ENCODE measurements at places on chromosomes 2 and 18.

DNA sequence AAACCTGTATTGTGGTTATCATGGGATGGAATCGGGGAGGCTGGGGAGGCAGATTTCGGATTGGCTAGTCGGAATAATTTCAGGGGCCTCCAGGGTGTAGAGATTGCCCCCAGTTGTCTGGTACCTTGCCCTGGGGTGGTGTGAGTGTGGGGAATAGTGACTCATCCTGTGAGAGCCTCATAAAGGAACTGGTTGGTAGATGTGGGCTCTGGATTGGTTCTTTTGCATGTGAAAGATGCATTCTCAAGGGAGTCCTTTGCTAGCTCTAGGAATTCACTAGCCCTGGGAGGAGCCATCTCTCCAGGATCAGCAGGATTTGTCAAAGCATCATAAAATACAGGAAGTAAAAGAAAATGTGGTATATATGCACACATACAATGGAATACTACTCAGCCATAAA is 331.6 kb downstream of the SETBP1 start:
- DNase-seq, result no peak

DNA sequence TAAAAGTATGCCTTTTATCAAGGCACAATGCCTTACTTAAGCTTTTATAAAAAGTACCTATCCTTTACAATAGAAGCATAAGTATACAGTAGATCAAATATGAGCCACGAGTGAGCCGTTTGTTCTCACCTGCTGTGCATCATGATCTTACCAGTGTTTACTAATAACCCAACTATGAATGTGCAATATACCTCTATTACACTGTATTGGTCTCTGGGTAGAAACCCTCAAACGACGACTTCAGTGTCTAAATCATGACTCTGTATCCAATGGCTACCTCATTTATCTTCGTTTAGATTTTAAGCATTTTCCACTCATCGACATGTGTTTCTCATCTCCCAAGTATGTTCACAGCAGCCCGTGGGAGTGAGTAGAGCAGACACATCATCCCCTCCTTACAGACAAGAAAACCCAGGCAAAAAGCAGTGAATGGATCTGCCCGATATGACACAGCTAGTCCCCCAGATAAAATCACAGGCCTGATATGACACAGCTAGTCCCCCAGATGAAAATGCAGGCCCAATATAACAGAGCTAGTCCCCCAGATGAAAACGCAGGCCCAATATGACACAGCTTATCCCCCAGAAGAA is 279.8 kb downstream of the TNS1 start:
- no peak for DNase-seq

DNA sequence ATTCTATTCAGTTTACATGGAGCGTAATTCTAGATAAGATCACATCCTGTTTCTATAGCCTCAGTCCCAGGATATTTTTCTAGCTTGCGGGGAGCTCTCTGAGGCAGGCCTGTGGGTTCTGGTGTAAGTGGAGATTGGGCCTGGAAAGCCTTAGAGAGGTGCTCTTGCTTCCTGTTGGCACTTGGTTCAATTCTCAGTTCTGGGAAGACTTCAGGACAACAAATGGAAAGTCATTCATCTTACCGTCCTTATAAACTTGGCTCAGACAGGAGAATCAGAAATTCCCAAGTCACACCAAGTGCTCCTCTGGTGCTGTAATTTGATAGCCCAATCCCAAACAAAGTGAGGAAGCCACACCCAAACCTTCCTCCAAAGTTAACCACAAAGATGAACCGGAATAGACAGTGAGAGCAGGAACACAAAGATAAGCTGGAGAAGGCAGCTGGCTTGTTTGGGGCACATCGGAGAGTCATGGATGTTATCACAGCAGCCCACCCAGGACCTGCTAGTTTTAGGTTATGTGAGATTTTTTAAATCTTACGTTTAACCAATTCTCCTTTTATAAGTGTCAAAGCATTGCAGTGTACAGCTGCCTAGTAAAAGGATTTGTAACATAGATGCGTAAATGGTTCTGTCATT is 144.3 kb upstream of the MAP3K20 start:
- DNase-seq, result no peak

DNA sequence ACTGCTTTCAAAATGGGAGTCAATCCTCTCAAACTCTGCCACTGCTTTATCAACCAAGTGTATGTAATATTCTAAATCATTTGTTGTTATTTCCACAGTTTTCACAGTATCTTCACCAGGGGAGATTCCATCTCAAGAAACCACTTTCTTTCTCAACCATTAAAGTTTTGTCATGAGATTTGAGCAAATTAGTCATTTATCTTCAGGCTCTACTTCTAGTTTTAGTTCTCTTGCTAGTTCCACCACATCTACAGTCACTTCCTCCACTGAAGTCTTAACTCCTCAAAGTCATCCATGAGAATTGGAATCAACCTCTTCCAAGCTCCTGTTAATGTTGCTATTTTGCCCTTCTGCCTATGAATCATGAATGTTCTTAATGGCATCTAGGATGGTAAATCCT is 545.8 kb downstream of the ARHGAP15 start:
- DNase-seq, result no peak

DNA sequence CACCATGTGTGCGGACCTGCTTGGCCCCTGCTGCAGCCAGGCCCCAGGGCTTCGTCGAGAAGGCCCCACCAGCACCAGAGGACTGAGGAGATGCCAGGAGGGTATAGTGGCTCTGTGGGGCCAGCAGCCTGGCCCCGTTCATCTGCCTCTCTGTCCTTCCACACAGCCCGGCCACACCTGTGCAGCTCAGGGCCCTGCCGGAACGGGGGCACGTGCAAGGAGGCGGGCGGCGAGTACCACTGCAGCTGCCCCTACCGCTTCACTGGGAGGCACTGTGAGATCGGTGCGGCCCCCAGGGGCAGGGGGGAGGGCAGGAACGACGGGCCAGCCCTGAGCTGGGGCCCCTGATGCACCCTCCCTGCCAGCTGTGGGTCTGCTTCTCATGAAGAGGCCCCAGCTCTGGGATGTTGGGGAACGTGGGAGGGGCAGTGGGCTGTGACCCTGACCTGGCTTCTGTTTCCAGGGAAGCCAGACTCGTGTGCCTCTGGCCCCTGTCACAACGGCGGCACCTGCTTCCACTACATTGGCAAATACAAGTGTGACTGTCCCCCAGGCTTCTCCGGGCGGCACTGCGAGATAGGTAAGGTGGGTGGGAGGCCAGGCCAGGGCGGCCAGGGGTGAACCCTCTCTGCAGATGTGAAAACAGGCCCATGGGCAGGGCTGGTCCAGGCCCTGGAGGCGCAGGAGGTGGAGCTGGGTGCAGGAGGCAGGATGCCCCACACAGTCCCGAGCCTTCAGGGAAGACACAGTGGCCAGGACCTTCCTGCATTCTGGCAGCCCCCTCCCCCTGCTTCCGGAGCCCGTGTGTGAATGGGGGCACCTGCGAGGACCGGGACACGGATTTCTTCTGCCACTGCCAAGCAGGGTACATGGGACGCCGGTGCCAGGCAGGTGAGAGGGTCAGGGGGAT is 50.3 kb downstream of the MTERF4 start:
- DNase-seq, result no peak

- no peak for DNase-seq
Observed at GRCh38 chr18:48947092-48947491, 3.7 kb downstream of the SMAD7 start.

DNA sequence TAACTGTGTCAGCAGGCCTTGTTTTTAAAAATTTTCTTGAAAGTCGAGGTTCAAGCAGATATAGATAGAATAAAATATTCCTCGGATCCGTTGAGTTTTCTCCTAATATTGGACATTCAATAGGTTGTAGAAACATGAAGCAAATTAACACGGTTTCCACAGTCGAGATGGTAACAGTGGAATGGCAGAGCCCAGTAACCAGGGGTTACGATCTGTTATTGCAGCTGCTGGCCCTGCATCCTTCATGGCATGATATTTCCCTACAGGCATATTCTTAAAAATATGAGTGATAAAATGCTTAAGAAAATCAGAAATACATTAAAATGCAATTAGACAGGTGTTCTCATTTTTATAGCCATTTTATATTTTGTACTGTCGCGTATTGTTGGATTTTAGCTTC is 117.6 kb downstream of the SNTG2 start:
- DNase-seq, result no peak

- DNase-seq, result no peak
Observed at GRCh38 chr2:230895536-230896345, 29.3 kb downstream of the GPR55 start.

DNA sequence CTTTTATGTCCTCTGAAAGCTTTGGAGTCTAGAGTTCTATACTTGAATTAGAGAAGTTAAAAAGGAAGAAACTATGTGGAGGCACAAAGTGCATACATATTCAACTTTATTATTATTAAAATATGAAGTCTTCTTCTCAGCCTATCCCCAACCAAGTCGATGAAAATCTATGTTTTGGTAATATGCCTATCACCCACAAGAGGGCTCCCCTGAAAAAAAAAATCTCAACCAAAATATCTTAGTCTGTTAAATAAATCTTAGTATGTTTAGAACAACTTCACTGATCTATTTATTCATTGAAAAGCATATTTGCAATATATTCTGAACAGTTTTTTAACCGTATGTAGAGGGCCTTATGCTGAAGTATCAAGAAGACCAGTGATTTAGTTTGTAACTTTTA is 804.5 kb downstream of the TDRD15 start:
- DNase-seq, result no peak

DNA sequence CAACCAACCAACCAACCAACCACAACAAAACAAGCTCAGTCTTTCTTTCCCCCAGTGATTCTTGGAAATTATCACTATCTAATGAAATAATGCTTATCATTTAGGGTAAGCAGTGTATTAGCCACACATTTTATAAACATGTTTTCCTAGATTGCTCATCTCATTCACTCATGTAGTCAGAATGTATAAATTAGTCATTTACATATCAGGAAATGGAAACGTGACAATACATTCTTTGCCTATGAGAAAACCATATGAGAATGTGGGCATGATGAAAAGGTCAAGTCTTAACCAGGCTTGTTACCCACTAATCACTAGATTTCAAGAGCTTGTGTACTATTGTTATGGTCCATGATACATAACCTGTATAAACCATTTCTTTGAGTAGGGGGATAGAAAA is 1583.4 kb upstream of the PIK3C3 start:
- DNase-seq, result no peak
